Activated CD8-positive, alpha-beta memory T cell treated with anti-CD3 and anti-CD28 coated beads for 1 hour (primary cell): ENCODE measurements at places on chromosomes 7 and 10.

- DNase-seq = no peak
These were observed 232.2 kb downstream of the KIAA1217 start for GRCh38 chr10:24440817-24441797.

DNA sequence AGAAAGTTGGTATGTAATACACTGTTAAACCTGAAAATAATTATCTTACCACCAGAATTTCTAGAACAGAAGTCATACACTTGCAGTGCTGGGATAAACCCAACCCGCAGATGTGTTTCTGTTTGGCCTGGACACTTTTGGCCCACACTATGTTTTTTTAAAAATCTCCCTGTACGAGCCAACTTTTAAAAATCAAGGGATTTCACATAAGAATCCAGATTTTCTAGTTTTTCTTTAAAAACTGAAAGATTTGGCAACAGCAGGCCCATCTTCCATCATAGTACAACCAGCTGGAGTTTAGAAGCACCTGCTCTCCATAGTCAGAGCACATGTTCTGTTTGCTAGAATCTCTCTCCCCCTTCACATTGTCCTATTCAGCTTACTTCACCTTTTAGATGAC, 74.0 kb downstream of the TLL2 start:
- no peak for DNase-seq

- no peak for DNase-seq
These were observed 40.0 kb upstream of the LOXL4 start for GRCh38 chr10:98307916-98308541.

DNA sequence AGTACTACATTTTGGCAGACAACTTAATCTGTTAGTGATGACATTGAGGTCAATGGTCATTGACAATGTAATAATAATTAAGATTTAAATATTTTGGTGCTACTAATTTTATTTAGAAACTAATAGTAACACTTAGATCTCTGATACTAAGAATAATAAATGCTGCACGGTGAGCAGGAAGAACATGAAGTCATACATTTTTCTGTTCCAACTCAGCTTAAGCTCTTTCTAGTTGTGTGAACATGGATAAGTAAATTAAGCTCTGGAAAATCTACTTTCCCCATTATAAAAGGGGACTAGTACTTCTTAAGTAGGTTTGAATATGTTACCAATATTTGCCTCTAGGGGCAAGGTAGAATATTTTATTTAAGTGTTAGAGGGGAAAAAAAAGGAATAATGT, 65.9 kb upstream of the MEOX2 start:
- DNase-seq = no peak

GRCh38 chr10:31677195-31678138, 251.2 kb downstream of the ARHGAP12 start:
- no peak for DNase-seq

DNA sequence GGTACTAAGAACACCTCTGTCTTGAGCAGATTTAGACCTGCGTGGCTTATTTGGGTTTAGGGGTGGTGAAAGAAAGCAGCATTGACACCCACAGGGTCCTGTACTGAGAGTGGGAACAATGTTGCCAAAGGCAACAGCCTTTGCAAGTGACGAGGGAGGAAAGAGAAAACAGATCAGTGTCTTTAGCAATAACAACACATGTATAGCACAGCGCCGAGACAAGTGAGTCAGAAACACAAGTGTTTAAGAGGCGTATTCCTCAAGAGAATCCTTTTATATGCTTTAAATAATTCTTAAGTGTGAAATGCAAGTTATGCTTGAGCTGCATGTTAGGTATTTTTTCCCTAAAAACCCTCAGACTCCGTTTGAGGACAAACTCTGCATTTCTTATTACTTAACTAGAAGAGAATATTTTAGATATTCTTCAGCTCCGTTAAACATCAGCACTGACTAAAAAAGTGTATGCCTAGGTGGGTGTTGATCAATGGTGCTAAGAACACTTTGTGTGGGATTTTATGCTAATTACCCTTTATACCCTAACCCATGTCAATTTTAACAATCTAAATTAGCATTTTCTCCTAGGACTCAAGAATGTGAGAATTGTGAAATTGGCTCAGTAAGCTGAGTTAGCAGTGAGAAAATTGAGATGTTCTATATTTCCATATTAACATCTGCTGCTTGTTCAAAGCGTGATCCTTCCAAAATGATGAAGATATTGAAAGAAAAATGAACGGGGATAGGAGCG, 1095.4 kb upstream of the CELF2 start:
- no peak for DNase-seq

GRCh38 chr10:121002586-121003205, 151.5 kb downstream of the WDR11 start:
- no peak for DNase-seq

- peak; percentile 25 for DNase-seq
These were observed 1.7 kb upstream of the TNKS2 start for GRCh38 chr10:91796331-91797047.

DNA sequence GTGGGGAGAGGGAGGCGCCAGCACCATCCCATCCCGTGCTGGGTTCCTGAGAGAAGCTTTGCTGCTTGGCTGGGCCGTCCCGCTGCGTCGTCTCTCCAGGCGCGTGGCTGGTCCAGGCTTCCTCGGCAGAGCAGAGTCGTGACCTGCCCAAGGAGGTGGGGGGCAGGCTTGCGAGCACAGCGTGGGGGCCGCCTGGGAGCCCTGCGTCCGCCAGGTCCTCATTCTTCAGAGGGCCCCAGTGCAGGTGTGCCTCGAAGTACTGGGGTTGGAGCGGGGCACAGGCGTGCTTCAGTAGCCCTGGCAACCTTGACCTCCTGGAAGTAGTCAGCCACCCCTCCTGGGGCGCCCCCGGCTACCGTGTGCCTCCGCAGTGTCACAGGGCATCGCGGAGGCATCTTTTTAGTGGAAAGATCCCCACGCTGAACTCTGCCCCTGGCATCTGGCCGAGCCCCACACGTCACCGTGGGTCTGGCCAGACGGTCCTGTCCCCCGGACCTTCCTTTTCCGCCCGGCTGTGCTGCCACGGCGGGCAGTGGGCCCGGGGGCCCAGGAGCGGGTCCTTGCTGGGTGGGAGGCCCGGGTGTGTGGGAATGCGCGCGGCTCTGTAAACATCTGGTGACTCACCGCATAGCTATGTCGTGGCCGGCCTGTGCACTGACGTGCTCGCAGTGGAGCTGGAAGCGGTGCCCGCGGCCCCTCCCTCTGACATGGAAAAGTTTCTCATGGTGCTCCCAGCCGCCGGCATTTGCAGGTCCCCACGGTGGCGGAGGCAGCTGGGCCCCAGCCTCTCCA, 6.4 kb downstream of the MAFK start:
- no peak for DNase-seq

GRCh38 chr10:13665516-13666262, 78.9 kb downstream of the PRPF18 start:
- DNase-seq = no peak

- peak; percentile 34 for DNase-seq
These were observed at the start of gene JCAD for GRCh38 chr10:30059209-30060107. Gene JCAD (minus strand): TSS chr10:30059586. CDS start chr10:30047812, 11,774 bp downstream.

DNA sequence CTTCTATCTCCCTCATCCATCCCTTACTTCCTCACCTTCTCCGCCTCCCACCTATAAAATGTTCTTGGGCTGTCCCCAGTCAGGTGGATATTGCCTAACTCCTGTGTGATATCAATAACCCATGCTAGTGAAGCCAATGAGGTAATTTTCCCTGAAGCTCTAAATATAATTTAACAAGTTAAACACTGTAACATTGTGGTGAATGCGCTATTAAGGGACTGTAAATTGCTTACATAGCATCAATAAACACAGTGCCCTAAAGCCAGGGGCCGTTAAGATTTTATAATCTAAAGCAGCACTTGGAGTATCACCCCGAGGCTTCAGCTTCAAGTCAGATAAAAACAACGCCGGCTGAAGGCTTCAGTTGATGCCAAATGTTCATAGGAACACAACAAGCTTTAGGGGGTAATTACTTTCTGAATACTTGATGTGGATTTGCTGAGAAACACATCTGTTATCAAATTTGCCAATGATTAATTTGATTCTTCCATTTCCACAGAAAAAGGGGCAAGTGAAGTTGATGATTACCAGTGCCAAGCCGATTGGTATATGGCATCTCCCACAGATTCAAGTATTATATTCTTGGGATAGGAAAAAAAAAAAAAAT, 138.4 kb downstream of the CREB5 start:
- no peak for DNase-seq

DNA sequence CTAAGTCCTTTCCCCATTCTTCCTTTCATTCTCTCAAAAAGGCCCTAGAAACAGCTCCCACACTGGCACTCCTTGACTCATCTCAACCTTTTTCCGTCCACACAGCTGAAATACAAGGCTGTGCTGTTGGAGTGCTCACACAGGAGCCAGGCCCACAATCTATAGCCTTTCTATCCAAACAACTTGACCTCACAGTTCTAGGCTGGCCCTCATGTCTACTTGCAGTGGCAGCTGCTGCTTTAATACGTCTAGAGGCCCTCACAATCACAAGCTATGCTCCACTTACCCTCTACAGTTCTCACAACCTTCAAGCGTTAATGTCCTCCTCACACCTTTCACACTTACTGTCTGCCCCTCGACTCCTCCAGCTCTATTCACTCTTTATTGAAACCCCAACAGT, 12.0 kb upstream of the LRRC61 start:
- no peak for DNase-seq

- no peak for DNase-seq
These were observed 108.0 kb downstream of the SH3PXD2A start for GRCh38 chr10:103747193-103747865.

DNA sequence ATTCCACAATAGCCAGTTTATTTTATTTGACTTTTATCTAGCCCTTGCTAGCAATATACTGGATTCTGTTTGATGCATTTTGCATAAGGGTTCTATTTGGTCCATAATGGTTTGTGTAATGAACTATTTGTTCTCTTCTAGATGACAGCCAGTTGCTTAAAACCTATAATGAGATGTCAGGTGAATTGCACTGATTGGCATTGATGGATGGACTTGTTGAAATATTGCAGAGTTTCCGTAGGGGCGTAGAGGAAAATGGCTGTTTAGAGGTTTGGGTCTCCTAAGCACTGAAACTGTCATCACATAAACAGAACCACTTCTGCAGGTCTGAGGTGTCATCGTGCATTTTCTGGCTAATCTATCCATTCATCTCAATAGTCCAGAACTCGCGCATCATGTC, 124.9 kb upstream of the HDAC9 start:
- no peak for DNase-seq

- DNase-seq = no peak
These were observed 1.7 kb upstream of the ST7 start for GRCh38 chr7:116951366-116952292.

- DNase-seq = no peak
These were observed 185.4 kb upstream of the PFKP start for GRCh38 chr10:2881720-2882620.

DNA sequence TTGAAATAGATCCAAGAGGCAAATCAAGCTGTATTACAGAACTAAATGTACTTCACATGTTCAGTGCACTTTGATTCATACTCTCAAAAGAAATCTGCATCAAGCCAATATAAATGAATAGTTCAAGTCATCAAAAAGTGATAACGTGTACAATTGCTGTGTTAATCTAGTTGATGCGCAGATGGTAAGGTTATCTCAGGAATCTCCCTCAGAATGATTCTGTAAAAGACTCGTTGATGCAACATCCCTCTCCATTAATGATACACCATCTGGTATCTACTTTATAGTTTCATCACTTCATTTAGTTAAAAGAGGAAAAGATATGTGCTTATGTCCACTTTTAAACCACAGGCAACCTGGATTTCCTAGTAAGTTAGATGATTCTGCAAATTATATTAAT, 200.6 kb downstream of the CHCHD3 start:
- DNase-seq = no peak

DNA sequence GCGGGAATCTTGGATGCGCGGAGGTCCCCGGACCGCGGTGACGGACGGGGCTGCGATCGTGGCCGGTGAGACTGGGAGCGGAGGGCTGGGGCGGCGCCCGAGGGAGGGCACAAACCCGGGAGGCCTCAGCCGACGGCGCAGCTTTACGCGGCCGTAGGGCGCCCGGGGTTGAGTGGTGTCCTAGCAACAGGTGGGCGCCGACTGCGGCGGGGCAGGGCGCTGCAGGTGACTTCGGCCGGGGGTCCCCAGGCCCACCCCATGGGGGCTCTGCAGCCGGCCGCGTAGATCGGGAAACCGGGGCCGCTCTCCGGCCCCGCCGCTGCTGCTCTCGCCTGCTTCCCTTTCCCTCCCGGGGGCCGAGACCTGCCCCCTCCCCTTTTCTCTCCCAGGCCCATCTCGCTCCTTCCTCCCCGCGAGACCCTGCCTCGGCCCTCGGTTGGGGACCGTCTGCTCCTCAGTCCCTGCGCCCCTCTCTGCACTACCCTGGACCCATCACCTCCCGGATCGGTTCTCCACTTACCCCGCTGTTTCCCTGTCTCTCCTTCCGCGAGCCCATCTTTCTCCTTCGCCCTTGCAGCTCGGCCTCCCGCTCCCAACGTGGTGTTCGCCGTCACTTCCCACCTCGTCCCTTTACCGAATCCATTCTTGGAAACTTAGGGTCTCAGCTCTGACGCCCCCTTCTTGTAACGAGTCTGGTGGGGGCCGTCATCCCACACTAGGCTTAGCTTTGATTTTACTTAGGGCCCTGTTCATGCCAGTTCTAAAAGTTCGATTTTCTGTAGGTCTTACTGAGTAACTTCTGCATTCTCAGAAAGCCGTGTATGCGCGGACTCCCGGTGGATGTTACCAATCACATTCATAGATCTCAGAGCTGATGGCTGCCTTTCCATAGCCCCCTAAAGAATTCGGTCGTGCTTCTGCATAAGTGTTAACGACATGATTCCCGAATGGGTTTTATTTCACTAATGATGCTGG, 18.5 kb upstream of the ACBD5 start:
- no peak for DNase-seq

GRCh38 chr10:89771684-89772083, 70.3 kb downstream of the KIF20B start:
- no peak for DNase-seq

- DNase-seq = no peak
These were observed 75.2 kb downstream of the PARD3 start for GRCh38 chr10:34739915-34740314.

DNA sequence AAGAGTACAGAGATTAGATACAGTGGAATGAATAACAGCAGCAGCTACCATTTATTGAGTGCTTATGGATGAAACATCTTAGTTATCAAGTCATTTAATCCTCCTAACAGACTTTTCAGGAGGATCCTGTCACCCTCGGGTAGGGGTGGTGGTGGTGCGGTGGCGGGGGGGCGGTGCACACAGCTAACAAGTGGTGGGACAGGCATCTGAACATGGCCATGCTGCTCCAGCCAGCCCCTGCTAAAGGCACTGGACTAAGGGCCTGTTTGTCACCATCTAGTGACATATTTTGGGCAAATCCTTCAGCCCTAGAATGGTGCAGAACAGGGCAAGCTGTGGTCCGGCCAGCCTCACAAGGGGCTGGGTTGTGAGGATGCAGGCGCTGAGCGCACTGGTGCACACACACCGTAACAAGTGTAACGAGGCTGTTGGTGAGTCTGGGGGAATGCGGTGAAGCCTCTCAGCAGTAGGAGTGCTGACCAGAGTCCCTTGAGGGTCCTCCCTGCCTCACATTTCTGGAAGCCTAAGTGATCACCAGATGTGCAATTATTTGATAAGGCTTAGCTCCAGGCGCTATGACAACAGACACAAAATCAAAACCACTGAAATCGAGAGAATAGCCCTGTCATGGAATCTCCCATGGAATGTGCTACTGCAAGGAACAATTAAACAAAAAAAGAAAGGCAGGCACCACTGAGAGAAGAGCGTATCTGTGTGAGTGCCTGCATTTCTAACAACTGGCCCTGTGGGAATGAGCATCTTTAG, 102.2 kb downstream of the RNF216 start:
- no peak for DNase-seq

- no peak for DNase-seq
These were observed 164.8 kb upstream of the PRSS58 start for GRCh38 chr7:142422621-142423020.

GRCh38 chr7:87047-87446, 105.3 kb upstream of the FAM20C start:
- no peak for DNase-seq

GRCh38 chr10:125631806-125632205, 51.2 kb downstream of the TEX36 start:
- DNase-seq = no peak
